ENCODE measurements at places on chromosomes 6 and 20.
A peak's percentile ranks its signal among the peaks of the same experiment; 100 is the strongest.

DNA sequence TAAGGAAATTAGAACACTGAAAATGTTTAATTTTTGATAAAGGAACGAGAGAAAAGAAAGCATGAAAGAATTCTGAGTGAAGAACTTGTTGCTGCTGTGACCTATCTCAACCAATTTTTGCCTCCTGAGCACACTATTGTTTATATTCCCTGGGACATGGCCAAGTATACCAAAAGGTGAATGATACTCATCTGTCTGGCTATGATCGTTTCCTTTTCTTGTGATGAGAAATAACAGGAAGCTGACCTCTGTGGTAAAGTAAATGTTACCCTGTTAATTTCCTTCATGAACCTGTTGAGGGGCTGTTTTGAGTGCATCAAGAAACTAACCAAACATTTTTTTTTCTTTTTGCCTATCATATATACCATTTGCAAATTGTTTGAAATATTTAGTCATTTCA lies 69.1 kb downstream of the FIG4 start:
- no peak for DNase-seq

DNA sequence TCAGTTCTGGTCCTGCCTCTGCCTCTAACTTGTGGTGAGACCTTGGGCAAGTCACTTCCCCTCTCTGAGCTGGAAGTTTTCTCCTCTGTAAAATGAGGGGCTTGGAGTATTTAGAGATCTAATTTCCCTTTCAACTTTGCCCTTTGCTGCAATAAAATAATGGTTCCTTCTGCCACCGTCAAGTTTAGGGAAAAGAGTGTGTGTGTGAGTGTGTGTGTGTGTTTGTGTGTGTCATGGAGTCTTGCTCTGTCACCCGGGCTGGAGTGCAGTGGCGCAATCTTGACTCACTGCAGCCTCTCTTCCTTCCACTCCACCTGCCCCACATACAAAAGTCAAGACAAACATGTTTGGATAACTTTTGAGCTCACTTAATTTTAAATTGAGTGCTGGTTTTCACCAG lies 39.2 kb upstream of the PIM1 start:
- no peak for DNase-seq

- DNase-seq, result no peak
These were observed 122.1 kb upstream of the BCLAF1 start for GRCh38 chr6:136411453-136412354.

GRCh38 chr6:117496383-117496990 lies 14.0 kb downstream of the DCBLD1 start:
- no peak for DNase-seq

DNA sequence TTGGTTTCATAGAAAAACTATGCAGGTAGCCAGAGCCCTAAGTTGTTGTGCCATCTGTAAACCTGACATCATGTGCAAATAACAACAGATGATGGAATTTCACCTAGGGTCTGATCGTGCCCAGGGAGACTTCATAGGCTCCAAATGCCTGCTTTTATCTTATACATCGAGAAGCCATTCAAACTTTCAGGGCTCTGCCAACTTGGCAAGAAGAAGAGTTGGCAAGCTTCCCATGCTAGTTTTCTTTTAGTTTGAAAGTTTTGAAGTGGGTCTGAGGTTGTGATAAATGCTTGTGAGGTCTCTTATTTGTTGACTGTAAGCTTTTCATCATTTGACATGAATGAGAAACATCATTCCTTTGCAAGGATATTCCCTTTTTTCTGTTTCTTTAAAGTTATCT lies 175.4 kb upstream of the FLRT3 start:
- DNase-seq, result peak; percentile 53

- DNase-seq, result no peak
These were observed 145.2 kb downstream of the CEBPB start for GRCh38 chr20:50335866-50336265.

DNA sequence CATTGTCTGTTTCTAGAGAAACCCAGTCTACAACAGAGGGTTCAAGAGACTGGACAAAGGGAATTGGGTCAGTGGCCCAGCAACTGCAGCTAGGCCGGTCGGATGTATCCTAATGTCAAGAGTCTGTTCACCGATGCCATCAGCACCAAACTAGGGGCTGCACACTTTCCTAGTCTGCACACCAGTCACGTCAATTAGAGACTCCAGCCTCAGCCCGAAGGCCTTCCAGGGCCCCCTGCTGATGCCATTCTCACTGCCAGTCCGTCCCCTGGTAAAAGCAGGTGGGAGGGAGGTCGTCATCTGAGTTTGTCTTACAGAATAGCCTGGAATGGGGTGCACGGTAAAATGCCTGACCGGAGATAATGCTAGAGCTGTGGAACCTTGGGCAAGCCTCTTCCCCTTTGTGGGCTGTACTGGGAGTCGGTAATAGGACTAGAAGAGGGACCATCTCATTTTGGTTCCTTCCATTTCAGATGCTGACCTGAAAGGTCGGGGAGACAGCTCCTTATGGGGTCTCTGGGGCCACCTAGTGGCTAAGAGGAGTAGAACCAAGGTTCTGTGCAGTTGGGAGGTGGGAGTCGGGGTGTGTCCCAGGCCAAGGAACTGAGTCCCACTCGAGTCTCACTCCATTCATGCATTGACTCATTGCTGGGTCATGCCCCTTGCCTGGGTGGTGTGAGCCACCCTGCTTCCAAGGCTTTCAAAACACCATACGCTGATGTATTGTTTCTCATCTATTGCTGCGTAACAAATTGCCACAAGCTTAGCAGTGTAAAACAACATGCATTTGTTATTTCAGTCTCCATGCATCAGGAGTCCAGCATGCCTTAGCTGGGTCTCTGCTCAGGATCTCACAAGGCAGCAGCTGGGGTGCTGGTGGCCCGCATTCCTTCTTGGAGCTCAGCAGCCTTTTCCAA lies 5.1 kb downstream of the SOX12 start:
- DNase-seq, result peak; percentile 77

DNA sequence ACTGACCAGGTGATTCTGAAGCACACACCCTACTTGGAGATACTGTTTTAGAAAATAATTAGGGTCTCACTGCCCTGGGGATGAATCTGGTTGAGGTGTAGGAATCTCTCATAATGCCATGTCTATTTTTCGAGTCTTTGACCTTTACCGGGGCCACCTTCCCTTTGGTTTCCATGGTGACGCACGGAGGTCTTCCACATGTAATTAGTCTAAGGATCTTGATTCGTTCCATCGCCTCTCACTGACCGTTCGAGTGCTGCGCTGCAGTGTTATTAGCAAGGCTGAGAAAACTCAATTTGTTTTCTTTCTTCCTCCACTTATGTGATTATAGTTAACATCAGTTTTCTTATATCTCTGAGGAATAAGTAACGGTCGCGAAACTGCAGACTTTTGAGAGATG lies 144.3 kb upstream of the SPACA1 start:
- DNase-seq, result no peak

GRCh38 chr20:64152906-64153305 lies 11.3 kb upstream of the MYT1 start:
- no peak for DNase-seq

- no peak for DNase-seq
These were observed 305.5 kb downstream of the FOXC1 start for GRCh38 chr6:1915226-1915625.

GRCh38 chr6:81242624-81243023 lies 509.9 kb downstream of the TENT5A start:
- no peak for DNase-seq

DNA sequence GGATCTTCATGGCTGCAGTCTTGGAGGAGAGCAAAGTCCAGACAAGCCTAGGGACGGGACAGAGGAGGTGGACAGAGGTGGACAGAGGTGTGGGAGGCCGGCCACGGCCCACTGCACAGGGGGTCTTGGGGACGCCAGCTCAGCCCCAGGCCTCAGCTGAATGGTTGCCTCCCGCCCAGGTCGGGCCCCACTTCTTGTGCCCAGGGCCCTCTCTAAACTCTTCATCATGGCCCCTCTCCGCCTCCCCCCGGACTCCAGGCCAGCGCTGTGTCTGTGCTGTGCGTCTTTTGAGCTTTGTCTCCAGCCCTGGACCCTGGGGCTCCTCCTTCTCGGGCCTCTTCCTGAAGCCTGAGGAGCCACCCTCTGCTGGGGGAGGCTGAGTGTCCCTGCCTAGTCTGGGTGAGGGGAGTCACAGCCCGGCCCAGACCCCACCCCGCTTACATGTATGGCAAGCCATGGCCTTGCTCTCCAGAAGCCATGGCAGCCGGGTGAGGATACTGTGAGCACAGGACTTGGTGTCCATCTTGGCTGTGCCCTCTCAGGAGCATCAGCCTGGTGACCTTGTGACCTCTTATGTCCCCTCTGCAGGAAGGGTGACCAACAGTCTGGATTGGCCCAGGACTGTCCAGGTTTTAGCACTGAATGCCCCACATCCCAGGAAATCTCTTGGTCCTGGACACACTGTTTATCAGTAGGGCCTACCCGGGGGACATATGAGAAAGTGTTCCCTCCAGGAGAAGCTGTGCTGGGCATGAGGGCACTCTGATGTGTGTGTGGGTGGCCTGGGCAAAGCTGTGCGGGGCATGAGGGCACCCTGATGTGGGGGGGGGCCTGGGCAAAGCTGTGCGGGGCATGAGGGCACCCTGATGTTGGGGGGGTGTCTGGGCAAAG lies 9.4 kb upstream of the NPBWR2 start:
- DNase-seq, result no peak

GRCh38 chr20:36261389-36262105 lies 25.3 kb downstream of the AAR2 start:
- DNase-seq, result no peak

DNA sequence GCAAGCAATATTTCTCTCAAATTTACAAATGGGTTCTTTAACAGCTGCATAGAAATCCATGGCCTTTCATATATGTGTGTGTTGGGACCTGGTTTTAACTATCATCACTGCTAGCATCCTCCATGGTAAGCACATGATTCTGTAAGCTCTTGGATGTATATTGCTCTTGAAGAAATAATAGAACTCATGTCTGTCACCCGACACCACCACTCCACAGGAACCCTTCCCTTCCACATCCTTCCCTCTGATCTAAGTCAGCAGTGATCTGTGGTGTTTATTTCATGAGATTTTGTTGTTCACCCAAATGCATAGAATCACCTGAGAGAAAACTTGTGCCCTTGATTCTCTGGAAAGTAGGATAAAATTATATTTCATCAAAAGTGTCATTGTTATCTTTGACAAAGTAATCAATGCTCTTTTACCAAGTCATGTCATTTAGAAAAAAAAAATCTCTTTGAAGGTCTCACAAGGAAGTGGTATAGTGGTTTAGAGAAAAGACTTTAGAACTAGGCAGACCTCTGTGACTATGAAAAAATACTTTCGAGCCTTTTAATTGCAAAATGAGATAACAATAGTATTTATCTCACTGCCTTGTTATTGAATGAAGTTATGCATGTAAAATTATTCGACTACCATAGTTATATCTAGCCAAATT lies 649.8 kb upstream of the SLC35B3 start:
- no peak for DNase-seq

GRCh38 chr6:127190552-127190951 lies 72.1 kb downstream of the RSPO3 start:
- peak; percentile 5 for DNase-seq

GRCh38 chr20:23687986-23688385 lies 852 bp downstream of the CST4 start:
- DNase-seq, result no peak

DNA sequence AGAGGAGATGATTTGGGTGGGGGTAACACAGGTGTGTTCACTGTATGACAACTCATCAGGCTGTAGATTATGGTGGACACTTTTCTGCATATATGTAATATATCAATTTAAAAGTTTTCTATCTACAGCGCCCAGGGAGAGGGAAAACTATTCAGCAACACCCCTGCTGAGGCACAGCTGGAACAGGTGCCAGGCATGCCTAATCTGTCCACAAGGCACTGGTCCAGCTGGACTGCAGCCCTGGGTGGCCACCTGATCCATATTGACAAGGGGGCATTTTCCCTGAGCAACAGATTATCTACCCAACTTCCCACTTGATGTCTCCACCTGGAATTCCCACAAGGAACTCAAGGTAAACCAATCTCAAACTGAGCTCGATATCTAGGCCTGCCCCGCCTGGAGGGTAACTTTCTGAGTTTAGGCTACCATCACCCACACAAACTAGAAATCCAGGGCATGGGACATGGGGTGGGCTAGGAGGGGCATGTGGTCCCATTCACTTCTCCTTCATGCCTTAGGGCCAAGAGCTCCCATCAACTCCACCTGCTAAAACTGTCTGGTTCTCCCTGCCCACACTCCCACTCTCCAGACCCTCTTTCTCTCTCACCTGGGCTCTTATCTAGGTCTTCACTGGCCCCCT lies 4.6 kb downstream of the SLC22A16 start:
- DNase-seq, result no peak

DNA sequence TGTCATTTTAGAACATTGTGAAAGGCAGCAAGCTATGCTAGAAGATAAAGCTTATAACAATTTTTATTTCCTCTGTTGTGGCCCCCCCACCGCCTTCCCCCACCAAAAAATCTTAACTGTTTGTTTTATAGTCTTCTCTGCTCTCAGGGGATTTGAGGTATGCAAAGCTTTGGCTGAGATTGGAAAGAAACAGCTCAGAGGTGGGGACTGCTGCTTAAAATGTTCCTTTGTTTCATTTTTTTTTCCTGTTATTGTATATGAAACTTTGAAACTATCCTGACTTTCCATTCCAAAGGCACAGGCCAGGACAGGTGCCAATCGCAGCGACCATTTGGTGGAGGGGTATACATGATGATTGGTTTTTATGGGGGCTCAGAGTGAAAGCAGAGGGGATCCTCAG lies 114.7 kb upstream of the PHACTR1 start:
- DNase-seq, result no peak

GRCh38 chr20:22411286-22411626 lies 173.1 kb downstream of the FOXA2 start:
- no peak for DNase-seq

- DNase-seq, result no peak
These were observed 47.1 kb downstream of the ELMO2 start for GRCh38 chr20:46359233-46359751.

DNA sequence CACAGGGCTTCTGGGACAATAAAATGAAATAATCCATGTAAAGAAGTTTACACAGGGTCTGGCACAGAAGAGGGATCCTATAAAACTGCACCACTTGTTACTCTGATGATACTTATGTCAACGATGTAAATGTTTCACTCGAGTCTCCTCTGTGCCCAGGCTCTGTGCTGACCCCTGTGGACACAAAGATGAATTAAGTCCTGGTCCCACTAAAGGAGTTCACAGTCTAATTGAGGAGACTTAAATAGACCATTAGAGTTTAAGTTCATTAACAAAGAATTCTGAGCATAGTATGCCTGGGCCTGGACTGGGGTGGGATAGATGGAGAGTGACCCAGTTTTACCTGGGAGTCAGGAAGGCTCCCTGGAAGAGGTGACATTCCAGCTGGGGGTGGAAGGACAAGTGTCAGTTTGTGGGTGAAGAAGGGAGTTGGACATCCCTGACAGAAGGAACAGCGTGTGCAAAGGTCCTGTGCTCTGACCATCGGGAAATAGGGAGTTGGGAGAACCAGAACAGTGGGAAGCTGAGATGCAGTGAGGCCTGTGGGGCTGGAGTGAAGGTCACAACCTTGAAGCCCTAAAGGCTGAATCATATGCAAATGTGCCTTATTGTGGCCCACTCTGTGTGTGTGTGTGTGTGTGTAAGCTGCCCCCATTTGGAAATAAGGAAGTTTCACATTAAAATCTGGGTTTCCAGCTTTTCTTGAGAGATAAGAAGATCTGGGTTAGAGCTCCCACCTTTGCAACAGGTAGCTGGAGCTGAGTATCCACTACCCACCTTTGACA lies 1.1 kb downstream of the OCSTAMP start:
- DNase-seq, result no peak

All from RPMI8226 (cell line).